ENCODE measurements at places on chromosomes 5 and 9. TPM values are rescaled to one million over a fixed set of nuclear protein-coding genes. Genes with fewer than 3 reads are reported as not detected.

GRCh38 chr9:14560194-14560593, 133.0 kb downstream of the ZDHHC21 start:
- DNase-seq: no peak
- H3K27ac ChIP-seq: no peak overlapping the region
- no peak overlapping the region for H3K4me3 ChIP-seq
- H3K36me3 ChIP-seq: no peaks in the 10 kb centered on the region
- no peaks in the 10 kb centered on the region for H3K4me1 ChIP-seq

GRCh38 chr9:33157960-33158842, 8.9 kb downstream of the B4GALT1 start:
- no peaks in the 10 kb centered on the region for H3K36me3 ChIP-seq
- H3K4me3 ChIP-seq: peak overlapping the region; percentile 61
- DNase-seq: no peak
- H3K27ac ChIP-seq: peak overlapping the region; percentile 96

DNA sequence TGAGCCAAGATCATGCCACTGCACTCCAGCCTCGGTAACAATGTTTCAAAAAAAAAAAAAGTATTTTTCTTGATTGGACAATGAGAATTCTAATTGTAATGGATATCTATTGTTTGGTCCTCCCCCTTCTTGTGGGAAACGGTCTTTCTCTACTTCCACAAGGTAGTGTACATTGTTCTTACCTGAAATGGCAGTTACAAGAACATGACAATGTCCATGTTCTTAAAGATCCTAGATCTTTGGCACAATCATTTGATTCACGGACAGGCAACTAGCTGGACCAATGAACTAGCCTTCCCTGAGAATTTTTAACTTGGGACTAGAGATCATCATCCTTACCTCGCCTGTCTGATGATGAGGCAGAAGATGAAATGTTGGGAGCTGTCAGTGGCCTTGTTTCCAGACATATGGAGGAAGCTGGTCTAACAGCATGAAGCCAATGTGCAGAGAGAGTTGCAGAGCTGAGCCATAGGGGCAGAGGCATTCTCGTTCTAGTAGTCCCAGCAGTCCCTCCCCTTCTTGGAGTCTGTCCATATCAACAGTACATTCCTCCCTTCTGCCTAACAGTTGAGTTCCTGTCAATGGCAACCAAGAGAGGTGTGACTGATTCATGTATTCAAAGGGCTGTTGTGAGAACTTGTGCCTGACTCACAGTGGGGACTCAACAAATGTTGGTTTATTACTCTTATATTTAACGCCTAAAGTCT, 2.1 kb upstream of the MARCHF6 start:
- peaks cover 26% of the 10 kb centered on the region for H3K4me1 ChIP-seq
- no peak for DNase-seq
- no peaks in the 10 kb centered on the region for H3K36me3 ChIP-seq
- no peaks in the 10 kb centered on the region for H3K27me3 ChIP-seq
- no peak overlapping the region for H3K4me3 ChIP-seq

GRCh38 chr9:15543047-15543813, 9.6 kb upstream of the CCDC171 start:
- H3K27ac ChIP-seq: no peak overlapping the region
- no peaks in the 10 kb centered on the region for H3K4me1 ChIP-seq
- no peak overlapping the region for H3K4me3 ChIP-seq
- H3K36me3 ChIP-seq: no peaks in the 10 kb centered on the region
- DNase-seq: no peak
- peaks cover 2% of the 10 kb centered on the region for H3K27me3 ChIP-seq

GRCh38 chr9:69495296-69495695, 170.3 kb downstream of the ENTREP1 start:
- no peaks in the 10 kb centered on the region for H3K27me3 ChIP-seq
- no peaks in the 10 kb centered on the region for H3K36me3 ChIP-seq
- no peak overlapping the region for H3K27ac ChIP-seq
- no peak for DNase-seq
- no peaks in the 10 kb centered on the region for H3K4me1 ChIP-seq

- no peak overlapping the region for H3K4me3 ChIP-seq
- no peak for DNase-seq
- no peaks in the 10 kb centered on the region for H3K4me1 ChIP-seq
Observed at GRCh38 chr9:33311953-33312352, 21.6 kb downstream of the NFX1 start.

DNA sequence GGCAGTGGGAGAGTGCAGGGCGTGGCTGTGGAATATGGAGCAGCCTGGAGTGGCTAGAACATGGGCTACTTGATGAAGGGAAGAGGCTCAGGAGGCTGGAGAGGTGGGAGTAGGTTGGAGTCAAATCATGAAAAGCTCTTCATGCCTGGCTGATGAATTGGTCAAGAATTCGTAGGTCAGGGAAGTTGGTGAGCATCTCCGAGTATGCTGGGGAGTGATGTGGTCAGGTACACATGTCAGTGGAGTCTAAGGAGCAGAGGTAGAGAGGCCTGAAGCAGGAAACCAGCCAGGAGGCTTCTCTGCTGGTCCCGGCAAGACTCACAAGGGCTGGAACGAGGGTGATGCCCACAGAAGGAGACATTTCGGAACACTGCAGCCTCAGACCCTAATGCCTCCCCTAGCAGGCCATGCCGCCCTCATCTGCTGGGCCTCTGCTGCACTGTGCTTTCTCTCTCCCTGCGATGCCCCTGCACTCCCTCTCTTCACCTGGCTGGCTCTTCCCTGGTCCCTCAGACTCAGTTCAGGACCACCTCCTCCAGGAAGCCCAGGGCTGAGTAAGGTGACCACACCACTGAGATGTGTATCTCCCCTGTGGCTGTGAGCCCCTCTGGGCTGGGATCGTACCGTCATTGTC, 33.6 kb downstream of the TMOD1 start:
- peaks cover 2% of the 10 kb centered on the region for H3K27me3 ChIP-seq
- no peak for DNase-seq
- H3K4me3 ChIP-seq: no peak overlapping the region
- H3K27ac ChIP-seq: no peak overlapping the region
- H3K4me1 ChIP-seq: no peaks in the 10 kb centered on the region

DNA sequence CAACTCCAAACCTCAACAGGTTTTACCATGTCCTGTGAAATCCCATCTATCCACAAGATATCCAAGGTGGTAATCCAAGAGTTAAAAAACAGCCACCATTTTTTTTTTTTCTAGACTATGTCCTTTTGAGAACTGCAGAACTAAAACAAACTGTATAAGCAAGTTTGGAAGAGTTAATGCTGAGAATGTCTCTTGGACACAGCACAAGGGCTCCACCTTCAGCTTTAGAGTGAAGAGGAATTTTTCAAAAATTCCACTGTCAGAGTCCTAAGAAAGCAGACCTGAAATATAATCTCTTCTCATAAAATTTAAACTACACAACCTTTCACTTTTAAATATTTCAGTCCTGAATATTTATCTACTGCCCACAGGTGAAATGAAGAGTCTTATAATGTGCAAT, 167.8 kb upstream of the CCNG1 start:
- DNase-seq: no peak
- no peak overlapping the region for H3K4me3 ChIP-seq
- H3K4me1 ChIP-seq: no peaks in the 10 kb centered on the region
- H3K36me3 ChIP-seq: no peaks in the 10 kb centered on the region
- no peaks in the 10 kb centered on the region for H3K27me3 ChIP-seq

DNA sequence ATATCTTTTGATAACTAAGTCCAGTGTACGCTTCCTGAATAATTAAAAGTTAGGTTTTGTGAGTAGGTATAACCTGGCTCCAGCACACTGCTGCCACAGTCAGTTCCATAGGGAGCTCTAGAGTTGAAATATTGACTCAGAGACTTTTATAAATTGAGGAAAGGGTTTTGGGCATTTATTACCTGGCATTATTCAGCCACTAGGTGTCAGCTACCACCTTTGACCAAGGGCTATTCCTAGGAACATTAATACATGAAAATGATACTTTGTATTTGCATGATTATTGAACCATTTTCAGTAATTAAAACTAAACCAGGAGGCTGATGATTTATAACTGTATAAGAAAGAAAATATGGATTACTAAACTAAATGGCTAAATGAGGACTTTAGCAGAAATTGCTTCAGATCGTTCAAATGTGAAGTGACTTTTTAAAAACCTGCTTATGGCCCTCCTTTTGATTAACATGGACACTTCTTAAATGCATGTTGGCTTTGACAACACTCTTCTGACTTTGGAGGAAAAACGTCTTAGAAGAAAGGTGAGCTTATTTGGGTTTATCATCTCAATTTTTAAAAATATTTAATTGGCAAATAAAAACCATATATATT, 83.0 kb downstream of the SMC2 start:
- peak; percentile 1 for DNase-seq
- H3K27me3 ChIP-seq: no peaks in the 10 kb centered on the region
- H3K4me1 ChIP-seq: no peaks in the 10 kb centered on the region
- no peak overlapping the region for H3K27ac ChIP-seq
- H3K4me3 ChIP-seq: no peak overlapping the region
- no peaks in the 10 kb centered on the region for H3K36me3 ChIP-seq

GRCh38 chr9:94869415-94869843, 142.9 kb downstream of the AOPEP start:
- DNase-seq: no peak
- no peaks in the 10 kb centered on the region for H3K27me3 ChIP-seq
- no peak overlapping the region for H3K4me3 ChIP-seq

DNA sequence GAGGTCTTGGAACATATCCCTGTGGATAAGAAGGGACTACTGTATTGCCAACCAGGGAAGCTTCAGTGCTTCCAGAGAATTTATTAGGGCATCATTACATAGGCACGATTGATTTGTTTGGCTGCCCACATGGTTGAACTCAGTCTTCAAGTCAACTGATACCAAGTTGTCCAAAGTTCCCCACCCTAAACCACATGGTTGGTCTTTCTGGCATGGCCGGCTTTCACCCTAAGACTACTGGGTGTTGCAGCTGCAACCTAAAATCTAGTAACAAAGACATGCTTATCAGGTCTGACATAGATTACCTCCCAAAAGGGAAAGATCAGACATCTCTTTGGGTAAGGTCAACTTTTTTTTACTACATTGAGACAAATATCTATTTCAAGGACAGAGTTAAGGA, 37.0 kb downstream of the FAF2 start:
- peaks cover 24% of the 10 kb centered on the region for H3K4me1 ChIP-seq
- no peaks in the 10 kb centered on the region for H3K27me3 ChIP-seq
- no peak overlapping the region for H3K27ac ChIP-seq
- no peak for DNase-seq
- H3K4me3 ChIP-seq: no peak overlapping the region

DNA sequence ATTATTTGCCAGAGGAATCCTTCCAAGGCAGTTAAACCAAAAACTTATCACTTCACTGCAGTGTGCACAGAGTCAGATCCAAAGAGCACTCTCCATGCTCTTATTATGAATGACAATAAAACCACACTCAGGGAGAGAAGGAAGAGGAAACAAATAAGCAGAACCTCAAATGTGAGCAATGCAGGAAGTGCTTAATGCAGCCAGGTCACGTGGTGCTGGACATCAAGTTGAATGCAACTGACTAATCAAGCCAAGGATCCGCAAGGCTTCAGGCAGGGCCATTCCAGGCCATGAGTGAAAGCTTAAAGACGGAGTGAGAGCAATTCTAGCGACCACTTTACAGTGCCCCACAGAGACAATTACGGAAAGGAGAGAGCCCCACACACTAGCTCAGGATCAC, 230.4 kb upstream of the PUM3 start:
- no peaks in the 10 kb centered on the region for H3K36me3 ChIP-seq
- no peak overlapping the region for H3K27ac ChIP-seq
- H3K4me1 ChIP-seq: no peaks in the 10 kb centered on the region

GRCh38 chr5:43065387-43065947, 25.3 kb upstream of the ANXA2R start:
- no peak for DNase-seq
- peaks cover 42% of the 10 kb centered on the region for H3K4me1 ChIP-seq
- H3K27ac ChIP-seq: peak overlapping the region; percentile 99
- H3K36me3 ChIP-seq: peaks cover 4% of the 10 kb centered on the region
- H3K27me3 ChIP-seq: no peaks in the 10 kb centered on the region
- H3K4me3 ChIP-seq: peak overlapping the region; percentile 100

DNA sequence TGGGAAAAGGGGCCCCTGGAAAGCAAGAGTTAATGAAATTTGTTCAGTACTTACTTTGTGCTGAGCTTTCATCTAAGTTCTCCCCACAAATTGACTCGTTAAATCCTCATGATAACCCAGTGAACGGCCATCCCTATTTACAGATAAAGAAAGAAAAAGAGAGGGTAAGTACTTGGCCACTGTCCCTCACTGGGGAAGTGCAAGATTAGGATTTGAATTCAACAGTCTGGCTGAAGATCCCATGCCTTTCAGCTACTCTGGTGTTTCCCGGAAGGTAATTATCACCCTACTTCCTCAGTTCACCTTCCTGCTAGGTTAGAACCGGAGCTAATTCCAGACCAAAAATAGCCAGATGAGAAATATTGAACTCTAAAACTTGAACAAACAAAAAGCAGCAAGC, 269.2 kb upstream of the TLE4 start:
- no peak for DNase-seq
- no peaks in the 10 kb centered on the region for H3K27me3 ChIP-seq
- no peak overlapping the region for H3K27ac ChIP-seq
- H3K4me1 ChIP-seq: no peaks in the 10 kb centered on the region

DNA sequence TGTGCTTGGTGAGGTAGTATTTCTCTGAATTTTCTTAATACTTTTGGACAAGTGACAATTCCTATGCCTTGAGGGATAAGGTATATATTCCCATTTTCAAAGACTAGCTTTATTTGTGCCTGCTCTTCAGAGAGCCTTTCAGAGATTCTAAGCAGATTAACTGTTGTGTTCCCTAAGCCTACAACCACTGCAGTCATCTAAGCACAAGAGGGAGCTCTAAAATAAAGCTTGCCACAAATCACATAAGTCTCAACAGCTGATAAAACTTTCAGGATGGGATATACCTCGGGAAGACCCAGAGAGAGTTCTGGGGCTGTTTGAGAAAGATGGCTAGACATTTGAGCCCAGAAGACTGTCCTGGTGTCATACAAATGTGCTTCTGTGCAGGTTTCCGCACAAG, 157.3 kb downstream of the CYLC2 start:
- no peak overlapping the region for H3K4me3 ChIP-seq
- H3K27me3 ChIP-seq: no peaks in the 10 kb centered on the region
- H3K27ac ChIP-seq: no peak overlapping the region
- no peak for DNase-seq
- no peaks in the 10 kb centered on the region for H3K36me3 ChIP-seq

Gene CYLC2
- total RNA-seq: not detected

Gene MCC
- total RNA-seq: 11.1 TPM

Gene SCAI
- total RNA-seq: 11.3 TPM

Gene MLANA
- total RNA-seq: not detected

Gene PCDHB14
- total RNA-seq: not detected
